ENCODE measurements at places on chromosomes 2 and 18.

- no peak for DNase-seq
These were observed 128.5 kb downstream of the COPS8 start for GRCh38 chr2:237214030-237214675.

DNA sequence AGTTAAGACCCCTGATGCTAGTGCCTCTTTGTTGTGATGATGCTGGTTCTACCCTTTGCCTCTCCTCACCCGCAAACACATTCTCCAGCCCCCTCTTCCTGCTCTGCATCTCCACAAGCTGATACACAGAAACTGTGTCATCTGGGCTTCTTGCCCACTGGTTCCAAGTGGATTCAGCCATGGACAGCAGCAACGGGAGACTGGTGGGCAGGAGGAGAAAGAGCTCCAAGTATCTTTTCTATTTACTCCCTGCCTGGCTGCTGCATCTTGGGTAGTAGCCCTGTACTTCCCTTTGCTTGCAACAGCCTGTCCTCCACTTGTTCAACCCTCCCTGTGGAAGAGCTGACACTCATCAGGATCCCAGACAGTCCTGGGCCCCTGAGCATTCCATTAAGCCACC lies 655.1 kb upstream of the RAB6C start:
- DNase-seq = no peak

GRCh38 chr2:186460465-186460864 lies 25.6 kb upstream of the ZC3H15 start:
- DNase-seq = peak; percentile 4

- peak; percentile 96 for DNase-seq
These were observed 185.0 kb downstream of the ANAPC1 start for GRCh38 chr2:111698743-111699554.

- DNase-seq = peak; percentile 73
These were observed 86.6 kb downstream of the COL5A2 start for GRCh38 chr2:189092936-189093335.

DNA sequence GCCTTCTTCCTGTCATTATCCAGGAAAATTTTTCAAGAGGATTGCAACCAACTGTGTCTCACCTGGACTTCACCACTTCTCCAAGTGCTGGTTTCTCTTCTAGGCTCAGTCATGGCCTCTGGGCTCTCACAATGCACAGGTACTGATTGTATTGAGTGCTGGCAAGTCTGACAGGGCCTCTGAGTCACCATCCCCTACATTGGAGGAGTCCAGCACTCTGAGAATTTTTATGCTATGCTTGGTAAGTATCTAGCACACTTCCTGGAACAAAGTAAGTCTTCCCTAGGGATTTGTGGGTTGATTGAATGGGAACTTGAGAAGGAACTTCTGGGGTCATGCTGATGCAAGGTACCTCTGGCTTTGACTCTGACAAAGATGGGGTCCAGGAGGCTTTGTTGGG lies 147.2 kb upstream of the CELF4 start:
- DNase-seq = no peak

DNA sequence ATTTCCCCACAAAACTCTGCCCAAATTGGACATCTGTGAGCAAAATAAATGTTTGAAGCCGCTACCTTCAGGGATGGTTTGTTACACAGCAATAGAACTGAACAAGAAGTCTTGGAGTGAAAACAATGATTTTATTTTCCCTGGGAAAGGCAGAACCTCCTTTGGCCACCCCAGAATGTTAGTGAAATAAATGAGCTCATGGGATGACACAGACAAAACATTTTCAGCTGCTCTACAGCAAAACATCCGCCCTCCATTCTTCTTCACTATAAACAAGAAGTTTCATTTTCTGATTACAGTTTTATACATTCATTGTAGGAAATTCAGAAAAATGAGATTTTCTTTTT lies 4.3 kb upstream of the EFHD1 start:
- DNase-seq = no peak

- DNase-seq = no peak
These were observed 51.7 kb downstream of the PSMG2 start for GRCh38 chr18:12754511-12754910.

- no peak for DNase-seq
These were observed 83.2 kb upstream of the FRZB start for GRCh38 chr2:182949572-182950189.

DNA sequence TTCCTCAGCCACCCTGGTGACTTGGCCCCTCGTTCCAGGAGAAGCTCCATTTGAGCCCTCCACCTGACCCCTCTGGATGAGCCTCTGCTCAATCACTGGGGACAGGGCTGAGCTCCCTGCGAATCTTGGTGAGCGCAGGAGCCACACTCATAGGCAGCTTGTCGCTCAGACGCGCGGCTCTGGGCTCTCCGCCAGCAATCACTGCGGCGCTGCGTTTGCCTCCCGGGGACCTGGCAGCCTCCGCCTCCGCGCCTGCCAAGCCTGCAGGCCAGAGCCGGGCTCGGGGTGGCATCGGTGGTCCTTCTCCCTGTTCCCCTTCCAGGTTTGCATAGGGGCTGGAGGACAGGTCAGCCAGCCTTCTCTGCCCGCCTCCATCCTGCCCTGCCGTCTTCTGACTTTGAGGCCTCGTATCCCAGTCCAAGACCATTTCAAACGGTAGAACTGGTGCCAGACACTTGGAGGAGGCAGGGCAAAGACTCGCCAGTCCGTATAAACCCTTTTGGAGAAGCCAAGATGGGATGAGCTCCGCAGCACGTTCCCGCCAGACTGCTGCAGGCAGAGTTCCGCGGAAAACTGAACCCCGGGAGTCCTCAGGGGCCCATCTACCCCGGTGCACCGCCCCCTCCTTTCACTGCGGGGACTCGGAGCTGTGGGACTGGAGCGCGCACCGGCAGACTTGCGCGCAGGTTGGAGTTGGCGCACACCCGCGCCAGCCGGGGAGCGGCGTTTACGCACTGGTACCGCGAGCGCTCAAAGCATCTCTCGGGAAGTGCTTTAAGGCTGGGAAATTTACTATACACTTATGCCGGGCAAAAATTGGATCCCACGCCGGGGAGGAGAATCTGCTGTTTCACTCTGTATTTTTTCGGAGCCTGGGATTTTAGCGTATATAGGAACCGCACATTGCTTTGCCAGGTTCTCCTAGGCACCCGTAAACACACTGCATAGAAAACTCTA lies 1.1 kb upstream of the TACR1 start:
- DNase-seq = peak; percentile 34

DNA sequence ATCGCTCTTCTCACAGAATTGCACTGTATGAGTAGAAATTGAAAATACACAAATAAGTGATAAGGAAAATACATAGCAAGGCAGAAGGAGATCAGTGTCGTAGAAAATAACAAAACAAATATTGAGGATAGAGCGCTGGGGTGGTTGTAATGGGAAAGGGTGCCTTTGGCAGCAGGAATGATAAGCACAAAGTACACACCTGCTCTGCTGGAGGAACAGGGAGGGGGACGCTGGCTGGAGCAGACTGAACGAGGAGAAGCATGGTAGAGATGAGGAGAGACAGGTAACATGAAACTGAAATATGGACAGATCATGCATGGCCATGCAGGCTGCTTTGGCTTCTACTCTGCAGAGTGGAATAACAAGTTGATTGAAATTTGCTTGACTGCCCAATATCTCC lies 181.2 kb upstream of the FSHR start:
- DNase-seq = no peak

DNA sequence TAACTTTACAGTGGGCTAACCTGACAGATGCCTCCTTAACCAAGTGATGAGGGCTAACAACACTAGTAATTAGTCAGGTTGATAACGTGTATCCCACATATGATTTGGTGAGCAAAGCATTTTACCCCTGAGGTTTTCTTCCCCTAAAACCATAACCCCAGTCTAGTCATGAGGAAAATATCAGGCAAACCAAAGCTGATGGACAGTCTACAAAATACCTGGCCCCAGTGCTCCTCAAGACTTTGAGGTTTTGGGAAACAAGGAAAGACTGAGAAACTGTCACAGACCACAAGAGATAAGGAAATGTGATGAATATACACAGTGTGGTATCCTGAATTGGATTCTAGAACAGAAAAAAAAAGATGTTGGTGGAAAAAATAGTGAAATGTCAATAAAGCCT lies 28.5 kb downstream of the MAP3K20 start:
- DNase-seq = no peak

DNA sequence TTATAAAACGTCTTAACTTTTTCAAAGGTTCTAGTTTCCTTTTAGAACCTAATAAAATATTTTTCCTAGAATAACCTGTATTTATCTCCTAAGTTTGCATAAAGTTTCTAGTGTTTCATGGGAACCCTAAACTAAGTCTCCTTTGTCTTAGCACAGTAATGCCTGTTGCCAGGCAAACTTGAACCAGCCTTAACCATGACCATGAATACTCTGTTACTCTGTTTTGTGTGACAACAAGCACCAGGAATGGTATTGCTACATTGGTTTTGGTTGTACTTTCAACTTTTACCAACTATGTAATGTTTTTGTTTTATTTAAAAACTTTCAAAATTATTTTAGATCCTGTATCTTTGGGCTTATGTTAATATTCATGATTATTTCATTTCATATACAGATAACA lies 137.6 kb downstream of the CERS6 start:
- no peak for DNase-seq

GRCh38 chr2:144518748-144519596 lies 947 bp downstream of the ZEB2 start:
- no peak for DNase-seq

- no peak for DNase-seq
These were observed 63.3 kb downstream of the LYPD6B start for GRCh38 chr2:149101818-149102217.

GRCh38 chr2:202717598-202718310 lies 83.0 kb downstream of the FAM117B start:
- DNase-seq = no peak

DNA sequence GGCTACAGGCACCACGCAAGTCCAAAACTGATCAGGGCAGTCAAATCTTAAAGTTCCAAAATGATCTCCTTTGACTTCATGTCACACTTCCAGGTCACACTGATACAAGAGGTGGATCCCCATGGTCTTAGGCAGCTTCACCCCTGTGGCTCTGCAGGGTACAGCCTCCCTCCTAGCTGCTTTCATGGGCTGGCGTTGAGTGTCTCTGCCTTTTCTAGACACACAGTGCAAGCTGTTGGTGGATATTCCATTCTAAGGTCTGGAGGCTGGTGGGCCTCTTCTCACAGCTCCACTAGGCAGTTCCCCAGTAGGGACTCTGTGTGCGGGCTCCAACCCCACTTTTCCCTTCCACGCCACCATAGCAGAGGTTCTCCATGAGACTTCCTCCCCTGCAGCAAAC lies 838.2 kb upstream of the CHAC2 start:
- no peak for DNase-seq

GRCh38 chr2:57855212-57855611 lies 191.4 kb upstream of the VRK2 start:
- DNase-seq = no peak

GRCh38 chr2:75064691-75065396 lies 106.4 kb downstream of the POLE4 start:
- DNase-seq = peak; percentile 66

- no peak for DNase-seq
These were observed 231.6 kb downstream of the ATAD2B start for GRCh38 chr2:23695214-23695889.

- peak; percentile 87 for DNase-seq
These were observed 95.9 kb upstream of the RMDN2 start for GRCh38 chr2:37829202-37829601.

- no peak for DNase-seq
These were observed 7.3 kb downstream of the STK25 start for GRCh38 chr2:241501099-241501541.

DNA sequence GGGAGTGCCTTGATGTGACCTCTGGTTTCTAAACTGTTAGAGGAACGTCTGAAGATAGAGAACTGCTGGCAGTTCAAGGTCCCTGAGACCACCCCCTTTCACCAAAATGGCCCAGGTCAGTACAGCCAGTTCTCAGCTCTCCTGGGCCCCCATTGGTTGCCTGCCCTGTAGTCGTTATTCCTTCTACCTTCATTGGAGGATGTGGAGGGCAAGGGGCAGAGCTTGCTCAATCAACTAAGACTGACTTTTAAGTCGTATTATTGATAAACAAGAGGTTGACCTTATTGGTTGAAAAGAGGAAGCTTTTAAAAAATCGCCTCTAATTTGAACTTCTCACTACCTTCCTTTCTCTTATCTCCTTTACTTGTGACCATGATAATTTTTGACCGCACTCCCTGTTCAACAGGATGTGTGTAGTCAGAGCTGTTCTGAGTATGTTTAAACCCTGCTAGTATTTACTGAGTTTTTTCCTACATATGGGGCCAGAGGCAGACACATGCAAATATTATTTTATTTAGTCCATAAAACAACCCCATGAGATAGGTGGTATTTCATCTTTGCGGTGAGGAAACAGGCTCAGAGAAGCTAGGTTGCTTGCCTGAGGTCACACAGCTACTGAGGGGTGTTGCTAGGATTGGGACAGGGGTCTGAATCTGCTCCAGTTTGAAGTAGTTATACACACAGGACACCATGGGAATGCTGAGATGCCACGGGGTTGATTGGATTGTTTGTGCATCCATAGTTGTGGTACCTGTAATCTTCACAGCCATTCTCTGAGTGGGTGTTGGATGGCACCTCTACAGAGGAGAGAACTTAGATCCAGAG lies 65.9 kb downstream of the TMEM247 start:
- no peak for DNase-seq

GRCh38 chr2:25041307-25041927 lies 459 bp upstream of the EFR3B start:
- peak; percentile 65 for DNase-seq

DNA sequence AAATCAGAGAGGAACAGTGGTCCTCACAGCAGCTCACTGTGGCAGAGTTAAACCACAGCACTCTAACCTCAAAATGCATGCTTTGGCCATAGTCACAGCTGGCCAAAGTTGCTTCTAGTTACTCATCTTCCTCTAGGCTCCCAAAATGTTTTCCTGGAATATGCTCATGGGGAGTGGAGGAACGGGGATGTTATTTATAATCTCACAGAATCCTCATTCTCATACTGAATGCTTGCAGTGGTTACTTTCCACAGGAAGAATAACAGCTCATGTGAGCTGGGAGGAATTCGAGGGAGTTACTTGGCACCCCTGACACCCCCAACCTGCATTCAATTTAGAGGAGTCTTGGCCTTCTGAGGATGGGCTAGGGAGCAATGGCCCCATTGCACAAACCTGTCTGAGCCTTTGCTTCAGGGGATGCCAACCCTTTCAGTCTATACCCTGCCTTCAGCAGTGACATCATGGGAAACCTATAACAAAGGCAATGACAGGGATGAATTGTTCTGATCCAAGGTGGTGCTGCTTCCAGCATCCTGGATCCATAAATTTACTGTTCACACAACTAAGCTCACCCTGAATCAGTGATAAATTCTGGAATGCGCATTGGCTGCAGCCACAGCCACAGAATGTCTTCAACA lies 22.4 kb upstream of the CCBE1 start:
- DNase-seq = peak; percentile 83

DNA sequence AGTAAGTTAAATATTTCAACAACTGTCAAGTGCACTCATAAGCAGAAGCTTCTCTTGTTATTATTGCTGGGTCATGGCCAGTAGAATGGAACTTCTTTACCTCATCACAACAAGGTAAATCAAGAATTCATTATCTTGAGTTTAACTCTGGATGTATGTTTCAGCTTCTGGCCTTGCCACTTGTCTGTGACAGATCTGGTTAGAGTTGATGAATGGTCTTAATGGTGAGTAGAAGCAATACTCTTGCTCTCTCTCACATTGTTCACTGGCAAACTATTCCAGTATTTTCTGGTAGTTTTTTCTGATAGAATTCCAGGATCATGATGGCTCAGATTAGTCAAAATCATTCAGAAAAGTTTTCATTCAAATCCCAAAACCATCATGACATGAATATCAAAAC lies 51.3 kb upstream of the NR4A2 start:
- no peak for DNase-seq

GRCh38 chr2:212692466-212692865 lies 153.9 kb upstream of the ERBB4 start:
- no peak for DNase-seq
